Stimulated activated naive CD4-positive, alpha-beta T cell treated with Interleukin-2 at 50 U/mL for 16 hours (primary cell): ENCODE measurements at places on chromosomes 5 and 9.

- DNase-seq = no peak
Observed at GRCh38 chr5:16574789-16575721, 41.7 kb downstream of the RETREG1 start.

DNA sequence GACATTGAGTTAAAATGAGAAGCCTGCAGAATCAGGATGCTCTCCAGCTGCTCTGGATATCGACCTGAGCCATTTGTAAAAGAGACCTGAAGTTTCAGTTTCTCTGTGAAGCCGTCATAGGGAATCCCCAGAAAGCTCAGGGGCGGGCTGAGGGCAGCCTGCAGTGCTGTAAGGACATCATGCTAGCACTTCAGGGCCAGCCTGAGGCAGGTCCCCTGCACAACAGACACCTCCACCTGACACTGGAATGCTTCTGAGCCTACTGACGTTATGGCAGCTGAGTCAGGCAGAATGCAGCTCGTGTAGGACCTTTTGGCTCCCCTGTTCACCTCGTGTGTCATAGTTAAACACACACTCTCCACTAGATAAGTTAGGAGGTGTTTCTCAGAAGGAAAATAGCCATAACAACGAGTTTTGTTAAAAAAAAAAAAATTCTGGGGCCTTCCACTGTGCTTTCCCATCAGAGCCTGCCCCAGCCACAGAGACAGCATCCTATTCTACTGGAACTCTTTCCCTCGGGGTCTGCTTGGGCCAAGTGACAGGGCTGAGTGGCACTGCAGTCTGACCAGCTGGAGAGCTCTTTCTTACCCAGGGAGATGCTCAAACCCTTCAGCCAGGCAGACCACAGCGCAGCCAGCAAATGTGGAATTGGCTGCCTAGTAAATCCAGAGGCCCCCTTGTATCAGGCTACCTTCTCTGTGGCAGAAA is 354.9 kb downstream of the DIRAS2 start:
- DNase-seq = no peak

DNA sequence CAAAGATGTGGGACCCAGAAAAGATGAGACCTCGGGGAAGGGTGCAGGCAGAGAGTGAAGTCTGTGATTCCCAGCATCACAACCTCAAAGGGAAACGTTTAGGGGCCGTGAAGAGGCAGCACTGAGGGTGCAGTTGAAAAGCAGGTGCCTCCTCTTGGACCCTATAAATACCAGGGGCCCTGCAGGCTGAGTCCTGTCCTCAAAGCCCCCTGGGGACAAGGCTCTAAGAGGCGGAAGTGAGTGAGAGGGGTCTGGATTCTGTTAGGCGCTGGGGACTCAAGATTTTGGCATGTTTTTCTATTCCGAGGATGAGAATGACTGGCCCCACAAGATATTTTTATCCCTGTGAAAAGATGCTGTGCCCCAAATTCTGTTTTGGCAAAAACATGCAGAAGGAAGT is 107.8 kb downstream of the THBS4 start:
- DNase-seq = no peak

DNA sequence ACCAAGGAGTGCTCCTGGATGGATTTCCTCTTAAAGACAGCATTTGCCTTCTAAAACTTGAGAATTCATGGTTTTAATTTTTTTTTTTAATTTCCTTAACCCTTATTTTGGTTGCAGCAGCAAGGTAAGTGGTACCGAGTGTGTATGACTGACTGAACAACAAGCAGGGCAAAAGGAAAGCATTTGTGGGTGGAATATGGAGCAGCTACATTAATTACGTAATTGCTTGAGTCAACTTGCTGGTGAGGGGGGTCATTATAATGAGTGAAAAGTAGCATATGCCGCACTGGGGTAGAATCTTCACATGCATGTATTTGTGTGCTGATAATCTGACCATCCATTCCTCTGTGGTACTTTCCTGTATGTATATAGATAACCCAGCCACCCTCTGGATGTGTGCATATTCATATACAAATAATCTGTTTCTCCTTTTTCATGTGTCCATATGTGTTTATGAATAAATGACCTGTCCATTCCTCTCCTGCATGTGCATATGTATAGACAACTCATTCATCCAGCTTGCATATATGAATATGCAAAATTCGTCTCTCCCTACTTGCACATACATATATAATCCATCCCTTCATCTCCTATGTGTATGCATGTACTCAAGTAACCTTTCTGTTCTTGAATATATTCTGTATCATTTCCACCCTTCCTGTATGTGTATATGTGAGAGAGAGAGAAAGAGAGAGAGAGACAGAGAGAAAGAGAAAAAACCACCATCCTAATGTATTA is 147.5 kb upstream of the RUSC2 start:
- DNase-seq = no peak

GRCh38 chr9:117480253-117480652 is 65.4 kb upstream of the ASTN2 start:
- DNase-seq = no peak

DNA sequence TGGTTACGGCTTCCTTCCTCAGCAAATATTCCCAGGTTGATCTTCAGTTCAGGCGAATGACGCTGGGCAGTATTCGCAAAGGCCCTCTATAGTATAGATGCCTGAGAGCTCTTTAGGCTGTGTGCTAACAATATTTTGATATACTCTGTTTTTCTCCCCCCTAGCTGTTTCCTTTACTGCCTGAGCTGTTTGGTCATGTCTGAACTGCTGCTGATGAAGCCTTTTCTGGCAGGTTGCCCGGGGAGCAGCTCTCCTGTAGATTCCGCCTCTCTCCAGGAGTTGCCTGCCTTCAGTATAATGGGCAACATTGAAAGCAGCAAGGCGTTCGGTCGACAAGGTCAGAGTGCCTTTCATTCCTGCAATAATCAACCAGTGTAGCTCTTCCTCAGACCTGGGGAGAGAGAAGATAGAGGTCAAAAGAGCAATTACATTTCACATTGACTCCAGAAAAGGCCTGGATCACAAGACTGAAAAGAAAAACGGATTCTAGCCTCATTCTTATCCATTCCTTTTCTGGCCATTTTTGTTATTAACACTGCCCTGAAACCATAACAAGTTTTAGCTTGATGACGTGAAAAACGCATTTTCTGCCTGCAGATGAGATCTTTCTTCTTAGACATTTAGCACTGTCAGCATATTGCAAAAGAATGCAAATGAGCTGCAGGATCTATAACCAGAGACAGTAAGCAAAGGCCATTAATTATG is 60.1 kb upstream of the ZNF608 start:
- no peak for DNase-seq

DNA sequence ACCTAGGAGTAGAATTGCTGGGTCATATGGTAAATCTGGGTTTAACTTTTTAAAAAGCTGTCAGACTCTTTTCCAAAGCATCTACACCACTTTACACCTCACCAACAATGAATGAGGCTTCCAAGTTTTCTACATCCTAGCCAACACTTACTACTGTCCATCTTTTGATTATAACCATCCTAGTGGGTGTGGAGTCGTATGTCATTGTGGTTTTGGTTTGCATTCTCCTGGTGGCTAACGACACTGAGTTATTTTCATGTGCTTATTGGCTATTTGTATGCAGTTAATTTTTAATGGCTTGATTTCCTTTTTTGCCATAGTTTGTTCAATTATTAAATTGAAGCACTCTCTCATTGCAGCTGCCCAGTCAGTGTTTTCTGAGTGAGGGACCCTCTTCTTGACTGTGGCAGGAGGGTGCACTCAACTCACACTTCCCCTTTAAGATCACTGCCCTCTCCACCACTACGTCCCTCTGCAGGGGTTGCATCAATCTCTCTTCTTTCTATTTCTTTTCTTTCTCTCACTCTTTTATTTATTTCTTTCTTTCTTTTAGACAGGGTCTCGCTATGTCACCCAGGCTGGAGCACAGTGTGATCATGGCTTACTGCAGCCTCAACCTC is 182.3 kb downstream of the C9orf152 start:
- no peak for DNase-seq

- DNase-seq = no peak
Observed at GRCh38 chr5:160287378-160288051, 24.8 kb downstream of the CCNJL start.

GRCh38 chr5:150675069-150675468 is 14.0 kb downstream of the MYOZ3 start:
- DNase-seq = no peak

GRCh38 chr9:85404911-85405565 is 336.7 kb downstream of the AGTPBP1 start:
- no peak for DNase-seq

- no peak for DNase-seq
Observed at GRCh38 chr5:33934176-33934575, 2.0 kb upstream of the RXFP3 start.

DNA sequence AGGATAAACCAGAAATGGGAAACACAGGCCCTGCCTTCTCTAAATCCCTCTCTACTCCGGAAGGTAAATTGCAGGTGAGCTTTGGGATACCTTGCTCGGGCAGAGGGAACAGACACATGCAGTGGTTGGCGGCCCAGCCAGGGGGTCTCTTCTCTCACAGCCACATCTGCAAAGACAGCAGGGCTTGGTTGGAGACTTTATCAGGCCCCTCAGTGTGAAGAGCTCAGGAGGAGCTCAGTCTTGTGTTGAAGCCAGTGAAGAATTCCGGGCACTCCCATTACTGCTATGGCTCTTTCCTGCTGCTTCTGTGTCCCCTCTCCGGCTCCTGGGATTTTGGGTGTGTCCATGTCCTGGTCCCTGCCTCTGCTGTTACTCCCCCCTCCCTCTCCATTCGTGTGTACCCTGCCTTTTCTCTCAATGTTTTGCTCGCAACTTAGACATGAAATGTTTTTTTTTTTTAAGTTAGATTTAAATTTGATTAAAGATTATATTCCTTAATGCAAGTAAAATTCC is 99.8 kb downstream of the TRIO start:
- no peak for DNase-seq
